Stimulated activated CD4-positive, alpha-beta T cell treated with anti-CD3 and anti-CD28 coated beads, Interleukin-1b, Interleukin-23, amount 100 ng/mL, for 48 hours (primary cell): ENCODE measurements at places on chromosomes 13 and 19.

DNA sequence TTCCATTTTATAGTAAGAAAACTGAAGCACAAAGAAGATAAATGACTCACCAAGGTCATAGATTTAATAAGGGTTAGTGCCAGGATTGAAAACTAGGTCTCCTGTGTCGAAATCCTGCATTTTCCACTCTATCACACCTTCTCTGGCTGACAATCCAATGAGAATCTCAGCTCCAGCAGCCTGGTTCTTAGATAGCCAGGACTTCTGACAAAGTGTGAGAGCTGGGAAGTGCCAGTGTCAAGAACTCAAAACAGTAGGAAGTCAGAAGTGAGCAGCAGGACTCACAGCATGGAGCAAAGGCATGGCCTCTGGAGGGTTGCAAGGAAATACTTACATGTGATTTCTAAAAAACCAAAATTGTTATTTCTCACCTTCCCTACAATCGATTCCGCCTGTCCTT is 24.3 kb downstream of the KCTD12 start:
- DNase-seq = no peak

DNA sequence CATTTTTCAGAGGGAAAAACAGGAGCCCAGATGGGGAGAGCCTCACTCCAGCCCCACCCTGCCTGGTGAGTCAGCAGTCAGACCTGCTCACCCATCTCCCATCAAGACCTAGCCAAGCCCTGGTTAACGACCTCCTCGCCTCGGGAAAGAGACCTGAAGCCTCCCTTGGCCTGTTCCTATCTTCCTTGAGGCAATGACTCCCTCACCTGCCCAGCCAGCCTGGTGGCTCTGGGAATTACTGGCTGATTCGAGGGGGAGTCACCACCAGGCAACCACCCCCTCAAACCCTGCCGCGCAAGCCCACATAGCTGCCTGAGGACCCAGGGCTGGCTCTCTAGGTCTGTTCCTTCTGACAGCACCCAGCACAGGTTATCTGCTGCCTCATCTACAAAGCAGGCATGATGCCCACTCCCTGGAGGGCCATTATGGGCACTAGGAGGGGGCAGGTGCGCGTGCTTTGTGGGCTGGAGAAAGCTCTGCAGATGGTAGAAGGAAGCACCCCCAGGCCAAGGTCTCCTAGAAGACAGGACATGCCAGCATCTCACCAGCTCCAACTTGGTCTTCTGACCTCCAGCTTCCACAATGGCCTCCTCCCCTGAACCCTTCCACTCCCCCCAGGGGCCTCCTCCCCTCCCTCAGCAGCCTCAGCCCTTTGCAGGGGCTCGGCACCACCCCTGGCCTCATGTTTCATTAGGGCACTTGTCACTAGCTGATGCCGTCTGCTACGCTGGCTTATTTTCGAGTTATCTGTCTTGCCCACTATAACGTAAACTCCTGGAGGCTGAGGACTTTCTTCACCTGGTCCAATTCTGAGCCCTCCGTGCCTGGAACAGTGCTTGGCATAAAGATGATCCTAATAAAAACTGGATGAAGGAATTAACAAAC is 10.4 kb downstream of the DEDD2 start:
- no peak for DNase-seq

- no peak for DNase-seq
Measured at GRCh38 chr13:79898996-79899395, 418.0 kb downstream of the NDFIP2 start.

DNA sequence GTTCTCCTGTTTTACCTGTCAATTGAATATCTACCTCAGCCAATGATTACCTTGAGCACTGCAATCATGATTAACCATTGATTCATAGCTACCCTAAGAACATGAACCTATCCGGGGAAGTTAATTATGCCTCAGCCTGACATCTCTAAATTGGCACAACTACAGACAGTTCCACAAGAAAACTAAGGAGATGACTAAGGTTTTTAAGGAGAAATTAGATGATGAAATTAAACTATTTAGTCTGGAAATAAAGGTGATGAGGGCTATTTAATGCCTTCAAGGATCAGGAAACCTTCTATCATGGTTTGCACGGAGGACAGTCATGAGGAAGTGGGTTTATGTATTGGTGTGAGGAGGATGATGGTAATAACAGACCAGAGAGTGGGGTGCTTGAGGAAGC is 203.4 kb downstream of the COL4A1 start:
- DNase-seq = no peak

- DNase-seq = no peak
Measured at GRCh38 chr13:109326601-109327000, 459.8 kb downstream of the IRS2 start.

DNA sequence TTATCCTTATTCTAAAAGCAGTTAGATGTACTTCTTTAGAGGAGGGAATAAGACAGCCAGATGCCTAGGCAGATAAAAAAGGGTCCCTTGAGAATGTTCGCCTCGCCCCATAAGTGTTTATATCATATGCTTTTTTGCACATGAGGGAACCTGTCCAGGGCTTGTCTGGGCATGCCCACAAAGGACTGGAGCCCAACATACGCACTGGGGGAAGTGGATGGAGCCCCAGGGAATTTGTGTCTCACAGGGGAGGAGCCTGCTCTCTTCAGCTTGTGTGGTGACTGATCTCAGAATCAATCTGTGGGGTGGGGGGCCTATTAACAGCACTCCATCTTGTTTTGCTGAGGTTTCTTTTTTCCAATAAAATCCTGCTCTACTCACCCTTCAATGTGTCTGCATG is 22.6 kb downstream of the MED4 start:
- DNase-seq = no peak

- DNase-seq = no peak
Measured at GRCh38 chr13:113576597-113576996, 8.0 kb upstream of the TFDP1 start.

DNA sequence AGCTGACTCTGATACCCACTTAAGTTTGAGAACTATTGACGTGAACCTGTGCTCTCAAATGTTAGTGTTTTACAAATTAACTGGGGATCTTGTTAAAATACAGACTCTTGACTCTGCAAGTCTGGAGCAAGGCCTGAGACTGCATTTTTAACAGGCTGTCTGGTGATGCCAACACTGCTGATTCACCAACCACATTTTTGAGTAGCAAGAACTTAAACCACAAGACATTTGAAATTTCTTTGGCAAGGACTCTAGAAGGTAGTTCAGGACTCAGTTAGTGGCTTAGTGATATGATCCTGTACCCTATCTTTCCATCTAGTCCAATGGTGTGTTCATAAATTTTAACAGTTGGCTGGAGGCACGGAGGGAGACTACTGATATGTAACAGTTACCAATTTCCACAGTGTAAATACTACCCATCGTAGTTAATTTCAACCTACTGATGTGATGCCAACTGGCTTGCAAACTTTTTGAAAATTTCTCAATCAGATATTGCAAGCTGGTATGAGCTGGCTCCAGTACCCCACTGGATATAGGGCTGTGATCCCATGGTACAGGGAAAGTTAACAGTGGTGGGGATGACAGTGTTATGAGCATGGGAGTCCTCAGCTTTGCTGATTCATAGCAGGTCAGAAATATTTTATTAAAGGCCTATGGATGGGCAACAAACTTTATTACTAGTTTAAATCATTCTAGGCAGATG is 255.1 kb downstream of the TBC1D4 start:
- DNase-seq = no peak

GRCh38 chr19:58551577-58552471 is 3.1 kb downstream of the CHMP2A start:
- DNase-seq = no peak

GRCh38 chr13:37144661-37145060 is 39.2 kb upstream of the CSNK1A1L start:
- no peak for DNase-seq

DNA sequence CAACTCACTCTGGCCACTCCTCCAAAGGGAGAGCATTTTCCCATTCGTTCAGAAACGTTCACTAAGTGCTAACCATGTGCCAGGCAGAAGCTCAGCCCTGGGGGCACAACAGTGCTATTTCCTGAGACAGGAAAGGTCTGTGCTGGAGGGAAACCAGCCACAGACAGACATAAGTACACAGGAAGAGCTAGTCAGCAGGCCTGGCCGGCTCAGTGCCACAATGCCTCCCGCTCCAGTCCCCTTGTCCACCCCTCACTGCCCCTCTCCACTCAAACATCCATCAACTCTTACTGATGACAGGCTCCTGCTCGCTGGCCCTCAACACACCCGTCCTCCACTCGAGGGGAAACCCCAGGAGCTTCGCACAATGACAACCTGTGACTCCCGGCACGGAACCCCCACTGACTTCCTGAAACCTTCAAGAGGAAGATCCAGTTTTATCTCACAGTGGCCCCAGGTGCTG is 11.3 kb upstream of the PLA2G4C start:
- DNase-seq = no peak

DNA sequence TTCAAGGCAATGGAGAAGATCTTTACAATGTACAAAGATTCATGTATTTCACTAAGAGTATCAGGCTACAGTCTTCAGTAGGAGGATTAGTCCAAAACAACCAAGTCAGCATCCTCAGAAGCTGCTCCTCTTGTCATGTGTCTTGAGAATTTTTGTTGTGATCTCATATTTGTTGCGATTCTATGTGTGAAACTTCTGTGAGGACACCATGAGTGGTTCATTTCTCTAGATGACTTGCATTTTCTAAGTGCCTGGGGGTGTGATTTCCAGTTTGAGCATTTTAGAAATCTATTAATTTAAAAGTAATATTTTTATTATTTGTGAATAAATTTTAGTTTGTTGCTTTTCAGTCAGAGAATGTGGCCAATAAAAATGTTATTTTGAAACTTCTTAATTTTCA is 94.5 kb downstream of the RAP2A start:
- DNase-seq = no peak

- no peak for DNase-seq
Measured at GRCh38 chr13:37868691-37869505, 674 bp downstream of the TRPC4 start.

DNA sequence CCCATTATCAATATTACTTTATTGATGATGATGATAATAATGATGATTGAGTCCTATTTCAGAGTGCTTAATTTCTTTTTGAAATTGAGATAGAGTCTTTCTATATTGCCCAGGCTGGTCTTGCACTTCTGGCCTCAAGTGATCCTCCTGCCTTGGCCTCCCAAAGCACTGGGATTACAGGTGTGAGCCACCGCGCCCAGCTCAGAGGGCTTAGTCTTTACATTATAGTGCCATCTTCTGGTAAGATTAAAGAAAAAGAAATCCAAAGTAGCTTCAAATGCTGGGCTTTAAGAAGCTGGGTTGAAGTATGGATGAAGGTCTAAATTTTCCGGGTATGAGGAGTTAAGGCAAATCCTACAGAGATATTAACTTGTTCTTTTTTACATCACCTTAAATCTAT is 3.4 kb upstream of the ZNF333 start:
- DNase-seq = peak; percentile 32

GRCh38 chr19:51427201-51427600 is 9.8 kb upstream of the SIGLEC10 start:
- DNase-seq = no peak

GRCh38 chr19:48965806-48966540 is 864 bp downstream of the FTL start:
- peak; percentile 92 for DNase-seq

GRCh38 chr19:6092329-6093286 is 17.7 kb downstream of the RFX2 start:
- no peak for DNase-seq

- DNase-seq = no peak
Measured at GRCh38 chr13:73061473-73061872, 2.7 kb downstream of the KLF5 start.

- no peak for DNase-seq
Measured at GRCh38 chr19:2227415-2228156, 8.5 kb downstream of the PLEKHJ1 start.

GRCh38 chr19:54696117-54696548 is 28.1 kb upstream of the KIR3DL3 start:
- DNase-seq = no peak

GRCh38 chr19:58400316-58400915 is 5.0 kb downstream of the RNF225 start:
- DNase-seq = no peak

GRCh38 chr19:7680606-7681339 is at the start of gene TRAPPC5:
Gene TRAPPC5 (plus strand): TSS chr19:7680833. CDS start chr19:7682254, 1,421 bp downstream.
- peak; percentile 84 for DNase-seq

DNA sequence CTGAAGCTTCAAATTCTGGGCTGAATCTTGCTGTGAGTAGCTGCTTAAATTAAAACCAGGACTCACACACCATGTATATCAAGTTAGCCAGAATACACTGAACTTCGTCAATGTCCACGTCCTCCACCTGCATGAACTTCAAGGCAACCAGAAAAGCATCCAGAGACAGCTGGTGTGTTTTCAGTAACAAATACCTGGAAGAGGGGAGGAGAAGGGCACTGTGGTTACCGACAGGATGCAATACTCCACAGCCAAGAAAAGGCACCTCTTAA is 20.4 kb downstream of the PROZ start:
- no peak for DNase-seq
